ENCODE measurements at places on chromosomes 12 and 14.

DNA sequence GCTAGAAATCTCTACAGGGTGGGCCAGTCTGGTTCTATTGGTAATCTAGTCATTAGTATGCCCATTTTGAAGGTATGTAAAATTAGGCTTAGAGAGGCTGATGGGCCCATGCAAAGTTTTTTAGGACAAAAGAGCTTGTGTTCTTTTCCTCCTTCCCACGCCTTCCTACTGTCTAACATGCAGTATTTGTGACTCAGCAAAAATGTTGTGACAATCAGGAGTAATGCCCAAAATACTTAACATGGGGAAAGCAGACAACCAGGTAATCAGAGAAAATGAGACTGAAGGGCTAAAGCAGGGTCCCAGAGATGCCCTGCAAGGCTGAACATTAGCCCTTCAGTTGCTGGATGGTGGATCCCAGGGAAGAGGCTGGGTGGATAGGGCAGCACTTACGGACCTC is 437.9 kb downstream of the BCL11B start:
- DNase-seq, result no peak

- DNase-seq, result no peak
Measured at GRCh38 chr14:90388437-90388836, 8.4 kb upstream of the CALM1 start.

DNA sequence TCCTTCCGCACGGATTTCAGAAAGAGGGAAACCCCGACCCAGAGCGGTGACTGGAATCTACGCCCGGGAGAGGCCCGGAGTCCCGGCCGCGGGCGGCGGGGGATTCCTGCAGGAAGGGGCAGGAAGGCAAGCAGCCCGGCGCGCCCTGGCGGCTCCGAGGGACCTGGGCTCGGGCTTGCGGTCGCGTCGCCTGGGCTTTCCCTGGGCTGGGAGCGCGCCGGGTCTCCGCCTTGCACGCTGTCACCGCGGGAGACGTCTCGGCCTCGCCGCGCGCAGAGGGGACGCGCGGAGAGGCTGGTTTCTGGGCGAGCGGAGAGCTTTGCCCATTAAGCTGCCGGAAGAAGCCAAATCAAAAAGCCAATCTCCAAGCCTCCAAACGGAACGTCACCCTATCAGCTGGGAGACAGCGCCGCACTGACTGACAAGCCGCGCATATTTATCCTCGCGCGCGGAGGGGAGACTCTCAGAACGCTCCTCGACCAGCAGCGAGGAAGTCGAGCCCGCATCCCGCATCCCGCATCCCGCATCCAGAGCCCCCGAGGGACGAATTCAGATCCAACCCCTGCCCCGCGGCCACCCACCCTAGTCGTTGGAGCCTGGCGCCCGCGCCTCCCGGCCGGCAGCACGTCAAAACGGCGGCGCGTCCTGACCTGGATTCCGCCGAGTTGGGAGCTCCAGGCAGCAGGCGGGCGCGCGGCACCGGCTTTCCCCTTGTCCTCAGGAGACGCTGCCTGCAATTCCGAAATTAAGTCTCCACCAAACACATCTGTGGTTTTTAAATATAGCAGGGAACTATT is at the start of gene SLC8A3:
Gene SLC8A3 (minus strand): TSS at position 293 of the 797 bp plus-strand sequence. CDS start 20,529 bp downstream, outside the sequence.
- DNase-seq, result peak; percentile 53

DNA sequence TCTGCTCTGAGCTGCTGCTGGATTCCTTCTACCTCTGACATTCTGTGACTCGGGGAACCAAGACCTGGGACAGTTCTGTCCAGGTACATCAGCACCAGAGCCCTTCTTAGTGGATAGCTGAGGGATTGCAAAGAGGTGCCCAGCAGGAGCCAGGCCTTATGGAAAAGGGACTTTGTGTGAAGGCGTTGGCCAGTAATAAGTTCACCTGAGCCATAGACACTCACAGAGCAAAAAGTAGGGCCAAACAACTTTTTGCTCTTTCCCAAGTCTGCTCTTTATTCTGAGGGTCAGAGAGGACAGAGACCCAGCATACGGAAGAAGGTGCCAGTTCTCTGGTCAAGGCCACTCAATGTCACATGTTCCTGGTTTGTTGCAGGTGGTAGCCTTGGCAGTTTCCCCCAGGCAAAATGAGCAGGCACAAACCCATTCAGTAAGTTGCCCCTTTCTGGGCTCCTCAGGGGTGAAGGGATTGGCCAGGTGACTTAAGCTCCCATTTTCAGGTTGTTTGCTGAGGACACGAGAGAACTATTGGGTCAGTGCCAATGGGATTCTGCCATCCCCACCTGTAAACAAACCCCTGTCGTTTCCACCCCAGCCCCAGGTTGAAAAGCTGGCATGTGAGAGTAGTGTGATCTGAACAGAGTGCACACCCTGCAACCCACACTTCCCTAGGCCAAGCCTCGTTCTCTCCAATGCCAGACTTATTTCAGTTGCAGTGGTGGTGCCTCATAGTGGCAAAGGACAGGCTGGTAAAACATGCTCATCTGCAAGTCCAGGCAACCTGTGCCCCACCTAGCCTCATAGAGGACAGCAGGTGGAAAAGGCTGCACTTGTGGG is 150.3 kb downstream of the SMOC1 start:
- DNase-seq, result no peak

- no peak for DNase-seq
Measured at GRCh38 chr12:42326541-42327226, 717 bp downstream of the PPHLN1 start.

- DNase-seq, result no peak
Measured at GRCh38 chr12:128848371-128848770, 4.9 kb upstream of the GLT1D1 start.

DNA sequence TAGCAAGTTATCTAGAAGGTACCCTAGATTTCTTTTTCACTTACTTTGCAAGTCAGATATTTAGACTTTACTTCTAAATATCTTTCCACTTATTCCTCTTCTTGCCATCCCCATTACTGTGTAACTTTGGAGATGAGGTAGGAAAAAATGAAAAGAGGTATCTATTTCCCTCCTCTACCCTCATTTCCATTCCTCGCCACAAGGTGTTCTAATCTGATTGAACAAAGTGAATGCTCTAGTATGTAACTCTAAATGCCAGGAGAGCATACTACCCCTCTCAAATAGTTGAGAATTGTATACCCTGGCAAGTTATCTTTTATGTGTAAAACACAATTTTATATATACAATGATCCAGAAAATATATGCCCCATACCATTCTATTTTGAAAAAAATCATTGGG is 1.7 kb upstream of the LDHB start:
- DNase-seq, result no peak

GRCh38 chr14:23147676-23148075 is 28.6 kb upstream of the CEBPE start:
- DNase-seq, result no peak

DNA sequence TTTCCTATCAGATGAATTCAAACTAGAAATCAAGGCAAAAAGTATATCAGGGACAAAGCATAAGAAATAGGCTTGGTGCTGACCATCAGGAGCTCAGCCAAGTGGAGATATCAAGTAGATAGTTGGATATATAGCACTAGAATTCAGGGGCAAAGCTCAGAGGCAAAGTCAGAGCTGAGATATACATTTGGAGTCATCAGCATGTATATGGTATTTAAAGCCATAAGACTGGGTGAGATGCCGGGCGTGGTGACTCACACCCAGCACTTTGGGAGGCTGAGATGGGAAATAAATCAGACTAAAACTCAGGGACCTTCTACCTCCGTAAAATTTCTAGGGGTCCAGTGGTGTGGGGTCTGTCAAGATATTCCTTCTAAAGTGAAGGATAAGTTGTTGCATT is 38.9 kb upstream of the LIMA1 start:
- no peak for DNase-seq

Data from D721Med (cell line).